ENCODE measurements at places on chromosomes 1 and 21. TPM values are rescaled to one million over a fixed set of nuclear protein-coding genes. Genes with fewer than 3 reads are reported as not detected.

DNA sequence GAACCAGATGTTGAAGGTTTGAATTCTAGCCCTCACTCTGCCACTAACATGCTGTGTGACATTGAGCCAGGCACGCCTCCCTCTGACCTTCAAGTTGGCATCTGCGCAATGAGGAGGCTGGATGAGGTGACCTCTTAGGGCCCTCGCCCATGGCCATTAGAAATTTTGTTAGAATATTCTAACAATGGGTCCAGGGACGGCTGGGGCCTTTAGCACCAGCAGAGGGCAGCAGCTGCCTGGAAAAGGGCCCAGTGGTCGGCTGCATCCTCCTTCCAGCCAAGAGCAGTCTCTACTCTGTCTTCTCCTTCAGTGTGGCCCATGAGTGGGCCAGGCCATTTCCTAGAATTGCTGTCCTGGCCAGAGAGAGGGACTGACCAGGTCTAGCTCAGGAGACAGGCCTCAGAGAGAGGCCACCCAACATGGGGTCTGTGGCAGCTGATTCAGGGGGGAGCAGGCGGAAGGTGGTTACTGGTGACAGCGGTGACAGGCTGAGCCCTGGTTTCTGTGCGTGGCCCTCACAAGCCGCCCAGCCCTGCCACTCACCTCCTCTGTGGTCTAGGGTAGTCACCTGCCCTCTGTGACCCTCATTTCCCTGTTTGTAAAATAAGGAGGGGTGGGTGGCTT, 101.3 kb upstream of the ACTL8 start:
- H3K36me3 ChIP-seq = no peaks in the 10 kb centered on the region
- no peak overlapping the region for H3K4me3 ChIP-seq
- H3K4me1 ChIP-seq = no peaks in the 10 kb centered on the region
- H3K27ac ChIP-seq = peak overlapping the region; percentile 68
- no peaks in the 10 kb centered on the region for H3K27me3 ChIP-seq

GRCh38 chr21:26977746-26978145, 10.9 kb upstream of the ADAMTS5 start:
- no peak overlapping the region for H3K27ac ChIP-seq
- H3K27me3 ChIP-seq = no peaks in the 10 kb centered on the region
- H3K4me3 ChIP-seq = no peak overlapping the region
- H3K36me3 ChIP-seq = no peaks in the 10 kb centered on the region
- DNase-seq = no peak

GRCh38 chr1:214542275-214543199, 8.9 kb downstream of the PTPN14 start:
- DNase-seq = no peak
- peaks cover 11% of the 10 kb centered on the region for H3K4me1 ChIP-seq
- H3K36me3 ChIP-seq = no peaks in the 10 kb centered on the region

- no peaks in the 10 kb centered on the region for H3K27me3 ChIP-seq
- no peak overlapping the region for H3K27ac ChIP-seq
- DNase-seq = no peak
- H3K4me1 ChIP-seq = no peaks in the 10 kb centered on the region
- H3K4me3 ChIP-seq = no peak overlapping the region
Measured at GRCh38 chr1:160850993-160851392, 11.7 kb downstream of the CD244 start.

DNA sequence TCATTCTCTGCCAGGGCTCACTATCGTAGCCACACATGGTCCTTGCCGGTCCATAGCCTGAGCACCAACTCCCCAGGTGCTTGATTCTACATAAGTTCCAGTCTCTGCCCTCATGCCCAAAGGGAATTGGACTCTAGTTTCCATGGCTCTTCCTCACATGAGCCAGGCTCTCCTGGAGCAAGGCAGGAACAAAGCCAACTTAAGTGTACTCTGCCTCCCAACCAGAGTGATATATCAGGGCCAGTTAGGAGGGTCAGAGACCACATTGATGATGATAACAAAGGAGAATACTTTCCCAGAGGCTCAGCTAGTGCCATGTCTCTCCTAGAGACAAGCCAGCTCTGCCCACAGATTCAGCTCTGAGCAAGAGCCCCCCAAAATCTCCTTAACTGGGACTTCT, 70.9 kb downstream of the ERI3 start:
- peaks cover 46% of the 10 kb centered on the region for H3K36me3 ChIP-seq
- H3K27ac ChIP-seq = no peak overlapping the region
- no peak overlapping the region for H3K4me3 ChIP-seq
- DNase-seq = no peak

GRCh38 chr1:116125758-116126157, 14.6 kb downstream of the MAB21L3 start:
- no peaks in the 10 kb centered on the region for H3K36me3 ChIP-seq
- H3K27ac ChIP-seq = no peak overlapping the region
- peaks cover 33% of the 10 kb centered on the region for H3K27me3 ChIP-seq
- DNase-seq = no peak

- no peak overlapping the region for H3K27ac ChIP-seq
- no peak for DNase-seq
- peaks cover 21% of the 10 kb centered on the region for H3K27me3 ChIP-seq
- no peak overlapping the region for H3K4me3 ChIP-seq
- H3K36me3 ChIP-seq = no peaks in the 10 kb centered on the region
Measured at GRCh38 chr21:45034556-45035476, 39.6 kb upstream of the ADARB1 start.

DNA sequence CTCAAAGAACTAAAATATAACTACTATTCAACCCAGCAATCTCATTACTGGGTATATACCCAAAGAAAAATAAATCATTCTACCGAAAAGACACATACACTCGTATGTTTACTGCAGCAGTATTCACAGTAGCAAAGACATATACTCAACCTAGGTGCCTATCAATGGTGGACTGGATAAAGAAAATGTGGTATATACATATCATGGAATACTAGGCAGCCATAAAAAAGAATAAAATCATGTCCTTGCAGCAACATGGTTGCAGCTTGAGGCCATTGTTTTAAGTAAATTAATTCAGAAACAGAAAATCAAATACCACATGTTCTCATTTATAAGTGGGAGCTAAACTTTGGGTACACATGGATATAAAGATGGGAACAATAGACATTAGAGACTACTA, 266.2 kb upstream of the POU3F1 start:
- H3K4me1 ChIP-seq = no peaks in the 10 kb centered on the region
- H3K36me3 ChIP-seq = no peaks in the 10 kb centered on the region
- no peak overlapping the region for H3K27ac ChIP-seq
- DNase-seq = no peak
- no peak overlapping the region for H3K4me3 ChIP-seq
- no peaks in the 10 kb centered on the region for H3K27me3 ChIP-seq

DNA sequence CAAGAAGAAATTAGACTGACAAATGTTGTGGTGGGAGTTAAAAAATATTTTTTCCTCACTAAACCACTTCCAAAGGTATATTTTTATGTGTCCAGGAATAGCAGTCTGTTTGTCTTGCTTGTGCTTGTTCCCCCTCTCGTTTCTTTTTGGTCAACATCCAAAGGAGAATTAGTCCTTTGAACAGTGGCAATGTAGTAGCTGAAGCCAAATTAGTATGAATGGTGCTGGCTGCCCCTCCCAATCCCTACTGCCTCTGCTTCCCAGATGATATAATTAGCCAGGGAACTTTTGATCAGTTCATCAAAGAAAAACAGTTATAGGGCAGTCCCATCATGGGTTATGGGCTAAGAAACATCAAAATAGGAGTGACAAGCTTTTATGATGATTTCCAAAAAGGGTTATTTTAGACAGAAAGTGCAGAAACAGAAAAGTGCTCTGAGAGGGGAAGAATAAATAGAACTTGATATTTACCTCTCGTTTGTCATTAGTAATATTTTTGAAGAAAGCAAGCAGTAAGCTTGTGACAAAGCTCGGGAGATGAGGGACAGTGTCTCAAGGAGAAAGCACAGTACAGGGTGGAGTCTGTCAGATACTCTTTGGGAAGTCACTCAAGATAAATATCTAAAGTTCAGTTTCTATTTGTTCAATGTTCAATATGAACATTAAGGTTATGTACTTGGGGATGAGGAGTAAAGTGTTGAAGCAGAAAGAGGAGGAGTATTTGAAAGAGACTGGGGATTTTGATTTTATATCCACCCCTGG, 239.1 kb downstream of the HLX start:
- no peak overlapping the region for H3K4me3 ChIP-seq
- H3K36me3 ChIP-seq = no peaks in the 10 kb centered on the region
- H3K4me1 ChIP-seq = no peaks in the 10 kb centered on the region

DNA sequence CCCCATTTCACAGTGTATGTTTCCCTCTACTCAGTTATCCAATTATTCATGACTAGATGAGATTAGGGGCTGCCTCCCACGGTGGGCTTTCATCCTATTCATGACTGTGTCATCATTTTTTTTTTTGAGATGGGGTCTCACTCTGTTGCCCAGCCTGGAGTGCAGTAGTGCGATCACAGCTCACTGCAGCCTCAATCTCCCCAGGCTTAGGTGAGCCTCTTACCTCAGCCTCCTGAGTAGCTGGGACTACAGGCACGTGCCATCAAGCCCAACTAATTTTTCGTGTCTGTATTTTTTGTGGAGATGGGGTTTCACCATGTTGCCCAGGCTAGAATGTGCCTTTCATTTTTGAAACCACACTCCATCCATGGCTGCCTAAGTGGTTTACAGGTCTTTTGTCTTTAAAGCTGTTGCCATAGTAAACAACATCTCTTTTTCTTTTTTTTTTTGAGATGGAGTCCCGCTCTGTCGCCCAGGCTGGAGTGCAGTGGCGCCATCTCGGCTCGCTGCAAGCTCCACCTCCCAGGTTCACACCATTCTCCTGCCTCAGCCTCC, 60.0 kb downstream of the PIK3CD start:
- H3K36me3 ChIP-seq = no peaks in the 10 kb centered on the region
- H3K4me3 ChIP-seq = no peak overlapping the region
- no peaks in the 10 kb centered on the region for H3K4me1 ChIP-seq
- H3K27me3 ChIP-seq = no peaks in the 10 kb centered on the region
- DNase-seq = no peak

DNA sequence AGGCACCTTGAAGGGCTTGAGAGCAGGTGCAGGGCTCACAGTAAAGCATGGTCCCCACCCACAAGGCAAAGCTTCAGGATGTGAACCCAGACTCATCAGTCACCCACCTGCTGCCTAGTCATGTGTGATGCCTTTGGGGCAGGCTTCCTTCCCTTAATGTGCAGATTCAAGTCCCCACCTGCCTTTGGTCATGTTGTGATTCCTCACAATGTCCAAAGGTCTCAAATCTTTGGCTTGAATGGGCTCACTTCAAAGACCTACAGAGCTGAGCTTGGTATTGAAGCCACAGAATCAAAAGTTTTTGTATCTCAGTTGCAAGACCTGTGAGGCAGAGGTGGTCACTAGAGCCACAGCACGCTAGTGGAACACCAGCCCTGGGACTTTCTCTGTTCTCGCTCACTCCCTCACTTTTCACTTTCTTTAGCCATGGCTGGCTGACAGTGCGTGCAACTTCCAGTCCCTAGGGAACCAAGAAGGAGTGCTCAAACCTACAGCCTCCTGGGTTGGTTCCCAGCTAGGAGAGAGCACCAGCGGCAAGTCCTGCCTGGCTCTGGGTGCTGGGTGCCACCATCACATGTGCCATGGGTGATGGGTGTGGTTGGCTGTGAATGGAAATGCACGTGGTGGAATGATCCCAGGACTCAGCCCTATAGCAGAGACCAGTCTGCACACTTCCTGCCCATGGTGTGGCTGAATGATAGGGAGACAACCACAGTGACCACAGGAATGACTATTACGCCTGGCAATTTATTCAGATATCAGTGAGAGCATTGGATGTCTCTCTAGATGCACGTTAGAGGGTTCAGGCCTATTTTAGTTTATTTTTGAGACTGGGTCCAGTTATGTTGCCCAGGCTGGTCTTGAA, 26.4 kb upstream of the CLIC6 start:
- no peaks in the 10 kb centered on the region for H3K27me3 ChIP-seq
- no peak for DNase-seq
- no peaks in the 10 kb centered on the region for H3K4me1 ChIP-seq

DNA sequence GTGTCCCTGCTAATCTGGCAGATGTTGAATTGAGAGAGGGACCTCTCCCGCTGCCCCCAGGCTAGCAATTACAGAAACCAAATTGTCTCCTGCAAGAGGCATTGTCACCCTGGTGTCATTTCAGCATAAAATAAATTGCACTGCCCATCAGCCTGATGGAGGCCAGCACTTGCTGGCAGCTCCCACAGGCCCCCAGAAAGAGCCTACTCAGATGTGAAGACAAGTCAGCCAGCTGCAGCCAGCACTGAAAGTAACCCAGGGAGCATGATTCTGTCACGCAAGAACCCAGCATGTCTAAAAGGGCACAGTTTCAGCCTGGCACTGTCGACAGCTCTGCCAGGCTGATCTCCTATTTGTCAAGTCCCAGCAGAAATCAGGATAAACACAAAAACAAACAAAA, 110.3 kb upstream of the CTTNBP2NL start:
- H3K36me3 ChIP-seq = no peaks in the 10 kb centered on the region
- H3K4me3 ChIP-seq = no peak overlapping the region
- H3K27me3 ChIP-seq = peaks cover 9% of the 10 kb centered on the region
- H3K4me1 ChIP-seq = no peaks in the 10 kb centered on the region
- H3K27ac ChIP-seq = peak overlapping the region; percentile 79
- no peak for DNase-seq

The DNAJC6 gene
- 14.0 TPM for total RNA-seq

The CD244 gene
- total RNA-seq = 0.41 TPM

The PRR9 gene
- total RNA-seq = not detected

Measured in endodermal cell (in vitro differentiated cells).